ENCODE measurements at places on chromosomes 3 and 15.
A peak's percentile ranks its signal among the peaks of the same experiment; 100 is the strongest.

DNA sequence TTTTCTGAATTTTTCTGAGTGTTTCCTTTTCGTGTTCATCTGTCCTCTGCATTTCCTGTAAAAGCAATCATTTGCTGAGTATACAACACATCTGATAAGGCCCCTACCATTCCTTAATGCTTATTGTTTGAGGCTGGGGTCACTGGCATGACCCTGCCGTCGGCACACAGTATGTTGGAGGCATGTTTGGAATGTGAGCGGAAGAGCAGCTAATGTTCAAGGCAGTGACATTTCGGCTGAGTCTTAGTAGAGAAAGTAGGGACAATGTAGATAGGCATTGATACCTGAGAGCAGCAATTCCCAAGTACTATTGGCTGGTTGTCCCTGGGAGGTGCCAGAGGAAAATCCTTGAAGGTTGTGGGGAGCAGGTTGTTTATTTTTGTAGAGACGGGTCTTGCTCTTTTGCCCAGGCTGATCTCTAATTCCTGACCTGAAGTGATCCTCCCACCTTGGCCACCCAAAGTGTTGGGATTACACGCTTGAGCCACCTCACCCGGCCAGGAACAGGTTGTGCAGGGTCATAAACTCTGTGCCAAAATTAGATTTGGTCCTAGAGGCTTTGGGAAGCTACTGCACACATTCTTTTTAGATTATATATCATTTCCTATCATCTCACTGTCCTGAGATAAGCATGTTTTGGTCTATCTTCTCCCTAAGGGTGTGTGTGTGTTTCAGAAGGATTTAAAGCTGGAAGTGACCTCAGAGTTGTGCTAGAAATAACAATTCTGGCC, 13.5 kb downstream of the PTPN23 start:
- DNase-seq, result no peak

GRCh38 chr3:14531856-14532395, 8.2 kb downstream of the GRIP2 start:
- DNase-seq, result no peak

DNA sequence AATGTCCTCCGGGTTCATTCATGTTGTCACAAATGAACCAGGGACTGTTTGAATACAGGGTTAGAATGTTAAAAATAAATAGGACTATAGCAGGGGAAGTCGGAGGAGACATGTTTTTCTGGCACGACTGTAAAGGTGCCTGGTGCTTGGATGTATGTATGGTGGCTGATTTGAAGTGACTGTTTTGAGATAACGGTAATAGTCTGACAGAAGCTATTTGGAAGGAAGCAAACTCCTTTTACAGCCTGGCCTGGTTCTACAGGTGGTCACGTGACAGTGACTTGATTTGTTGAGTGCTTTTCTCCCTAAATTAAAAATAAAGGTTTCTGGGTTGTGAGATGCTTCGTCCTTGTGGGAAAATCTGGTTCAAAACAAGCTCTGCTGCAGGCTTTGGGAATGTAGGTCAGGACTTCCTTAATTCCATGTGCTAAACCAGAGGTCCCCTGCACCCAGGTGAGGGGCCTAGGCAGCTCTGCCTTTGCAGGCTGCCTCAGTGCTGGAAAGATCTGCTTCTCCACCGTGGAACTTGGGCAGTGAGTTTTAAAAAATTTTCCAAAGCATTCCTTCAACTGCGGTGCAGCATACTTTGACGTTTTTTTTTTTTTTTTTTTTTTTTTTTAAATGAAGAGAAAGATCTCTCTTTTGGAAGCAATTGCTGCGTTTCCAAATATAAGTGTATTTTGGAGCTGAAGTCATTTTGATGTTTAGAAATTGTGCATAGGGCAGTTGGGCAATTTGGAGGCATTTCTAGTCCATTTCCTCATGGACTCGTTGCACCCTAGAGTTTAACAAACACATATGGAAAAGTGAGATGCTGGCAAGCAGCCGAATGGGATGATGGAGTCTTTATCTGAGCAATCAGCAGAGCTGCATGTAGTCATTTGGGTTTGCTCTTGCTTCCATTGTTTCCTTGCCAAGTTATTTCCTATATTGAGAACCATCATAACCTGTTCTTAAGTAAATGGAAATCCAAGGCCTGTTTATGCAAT, 30.9 kb downstream of the ITPR1 start:
- no peak for DNase-seq

- DNase-seq, result no peak
Observed at GRCh38 chr3:181790561-181790960, 78.8 kb downstream of the SOX2 start.

DNA sequence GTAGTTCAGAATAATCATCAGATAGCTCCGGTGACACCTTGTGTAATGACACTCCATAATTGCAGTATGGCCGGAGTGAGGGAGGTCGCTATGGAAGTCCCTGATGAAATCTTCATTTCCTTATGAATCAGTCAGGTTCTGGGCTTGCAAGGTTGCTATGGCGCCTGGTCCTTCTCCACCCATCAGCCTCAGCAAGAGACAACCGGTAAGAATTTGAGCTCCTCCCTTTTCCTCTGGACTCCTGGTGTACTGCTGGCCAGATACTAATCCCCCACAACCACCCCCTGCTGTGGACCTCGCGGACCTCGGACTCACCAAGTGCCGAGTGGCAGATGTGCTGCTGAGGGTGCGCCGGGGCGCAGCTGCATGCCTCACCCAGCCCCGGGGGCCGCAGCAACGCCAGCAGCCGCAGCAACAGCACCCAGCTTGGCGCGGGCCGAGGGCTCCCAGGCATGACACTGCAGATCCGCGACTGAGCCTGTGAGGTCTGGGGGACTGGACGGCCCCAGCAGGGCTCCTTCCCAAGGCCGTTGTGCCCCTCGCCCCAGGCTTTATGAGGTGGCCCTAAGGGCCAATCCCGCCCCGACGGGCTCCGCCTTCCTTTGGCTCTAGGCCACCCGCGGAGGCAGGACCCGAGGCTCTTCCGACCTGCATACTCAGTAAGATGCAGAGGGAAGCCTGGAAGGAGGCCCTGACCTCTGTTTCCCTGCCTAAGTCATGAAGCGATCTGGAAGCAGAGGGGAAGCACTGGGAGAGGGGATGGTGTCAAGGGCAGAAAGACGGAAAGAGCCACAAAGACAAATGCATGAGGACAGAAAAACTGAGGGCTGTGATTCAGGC, at the start of gene TIMP4:
Gene TIMP4, minus strand, starts transcription at position 526 of the 840 bp plus-strand sequence. Its CDS starts 72 bp downstream, at position 454.
- DNase-seq, result no peak

DNA sequence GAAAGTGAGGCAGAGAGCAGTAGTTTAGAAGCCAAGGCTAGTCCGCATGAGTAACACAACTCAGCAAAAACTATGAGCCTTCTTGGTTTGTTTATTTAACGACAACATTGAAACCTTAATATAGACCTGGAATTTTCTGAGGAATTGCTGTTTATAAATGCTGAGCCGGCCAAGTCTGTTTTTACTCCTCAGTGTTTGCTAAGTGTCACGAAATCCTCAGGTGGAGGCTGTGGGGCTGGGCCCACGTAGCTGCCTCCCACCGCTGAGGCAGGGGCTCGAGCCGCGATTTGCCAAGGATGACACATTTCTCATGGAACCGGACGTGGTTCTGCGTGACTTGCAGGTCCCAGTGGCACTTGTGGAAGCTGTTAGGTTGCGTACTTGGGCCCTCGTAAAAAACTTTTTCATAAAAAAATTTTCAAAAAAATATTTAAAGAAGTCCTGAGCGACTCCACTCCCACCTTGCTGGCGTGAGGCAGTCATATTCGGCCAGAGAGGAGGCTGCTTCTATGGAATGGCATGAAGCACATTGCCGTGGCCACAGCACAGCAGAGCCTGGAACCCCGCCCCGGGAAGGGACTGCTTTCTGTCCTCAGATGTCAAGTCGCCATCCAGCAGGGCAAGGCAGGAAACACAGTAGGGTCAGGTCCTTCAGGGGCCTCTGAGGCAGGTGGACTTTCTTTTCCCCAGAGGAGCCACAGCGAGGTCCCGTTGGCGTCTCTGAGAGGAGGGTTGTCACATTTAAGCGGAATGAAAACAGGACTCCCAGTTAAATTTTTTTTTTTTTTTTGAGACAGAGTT, 64.8 kb upstream of the PCSK6 start:
- no peak for DNase-seq

GRCh38 chr3:152785051-152785450, 49.9 kb upstream of the P2RY1 start:
- no peak for DNase-seq

DNA sequence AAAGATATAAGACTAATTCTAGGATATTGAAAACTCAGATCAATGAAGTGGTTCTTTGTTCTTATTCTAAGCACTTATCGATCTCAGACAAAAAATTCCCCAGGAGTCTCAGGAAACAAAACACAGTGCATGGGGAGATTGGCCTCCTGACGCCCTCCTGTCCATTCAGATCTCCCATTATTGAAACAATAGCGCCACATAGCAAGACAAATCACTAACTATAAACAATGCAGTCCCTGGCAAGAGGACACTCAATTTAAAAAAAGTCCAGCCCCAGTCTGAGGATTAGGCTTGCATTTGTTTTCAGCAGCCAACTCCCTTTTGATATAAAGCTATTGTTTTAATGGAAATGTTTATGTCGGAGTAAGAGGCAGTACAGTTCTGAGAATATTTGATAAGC, 528.2 kb downstream of the GABRG3 start:
- DNase-seq, result no peak

GRCh38 chr15:74399100-74399499, 31.7 kb upstream of the CYP11A1 start:
- peak; percentile 63 for DNase-seq

DNA sequence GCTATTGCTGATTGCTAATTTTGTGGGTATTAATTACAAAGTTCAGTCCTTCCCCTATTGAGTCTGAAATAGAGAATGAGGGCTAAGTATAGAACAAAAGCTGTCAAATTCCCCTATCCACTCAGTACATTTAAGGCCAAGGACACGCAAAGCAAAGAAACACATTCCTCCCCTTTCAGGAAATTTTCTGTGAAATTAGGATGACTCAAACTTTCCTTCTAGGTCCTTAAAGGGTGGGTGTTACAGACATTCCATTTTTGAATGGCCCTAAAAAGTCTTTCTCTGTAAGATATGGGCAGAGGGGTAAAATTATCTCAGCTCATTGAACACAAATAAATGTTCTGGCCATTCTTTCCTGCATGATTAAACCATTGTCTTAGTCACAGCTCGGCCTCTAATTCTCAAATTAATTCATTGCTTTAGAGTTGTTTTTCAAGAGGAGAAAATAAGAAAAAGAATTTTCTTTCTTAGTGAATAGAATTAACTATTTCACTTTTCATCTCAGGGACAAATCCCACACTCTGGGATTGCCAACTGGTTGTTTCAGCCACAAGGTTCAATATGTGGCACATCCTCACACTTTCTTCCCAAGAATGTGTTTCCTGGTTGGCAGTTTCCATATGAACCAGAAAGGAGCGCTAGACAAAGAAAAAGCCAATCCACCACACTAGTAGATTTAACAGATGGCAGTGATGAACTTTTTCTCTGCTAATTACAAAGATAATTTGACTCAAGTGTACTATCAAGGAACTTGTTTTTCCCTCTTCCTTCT, 424.1 kb downstream of the ZNF385D start:
- no peak for DNase-seq

- no peak for DNase-seq
Observed at GRCh38 chr3:52880474-52880873, 16.9 kb downstream of the STIMATE start.
